ENCODE measurements at places on chromosomes 1 and 21. TPM values are rescaled to one million over a fixed set of nuclear protein-coding genes. Genes with fewer than 3 reads are reported as not detected.

Gene DHDDS
- 51.8 TPM for total RNA-seq

Gene CCDC30
- 1.00 TPM for total RNA-seq

Gene LYPD8
- 0.14 TPM for total RNA-seq

Gene A3GALT2
- total RNA-seq, result not detected

Gene TRIM67
- total RNA-seq, result not detected

Gene NKAIN1
- 0.09 TPM for total RNA-seq

Gene MGST3
- total RNA-seq, result 255 TPM

Gene CELA2B
- total RNA-seq, result 0.18 TPM

Gene FAM72B
- 0.92 TPM for total RNA-seq

Gene PPIAL4G
- total RNA-seq, result not detected

Gene OR10T2
- not detected for total RNA-seq

Gene ITGB2
- total RNA-seq, result under 0.01 TPM

Gene AMY1A
- total RNA-seq, result not detected

Gene MTARC1
- total RNA-seq, result 6.8 TPM

Gene ATXN7L2
- total RNA-seq, result 0.85 TPM

Gene CXADR
- 2.0 TPM for total RNA-seq

Gene KIAA0040
- 0.14 TPM for total RNA-seq

Gene RAB25
- not detected for total RNA-seq

Gene IFI44L
- total RNA-seq, result 4.6 TPM

Gene OVAAL
- not detected for total RNA-seq

Gene PROX1
- under 0.01 TPM for total RNA-seq

Gene AVPR1B
- total RNA-seq, result not detected

Gene SERBP1
- 171 TPM for total RNA-seq

Gene CNR2
- not detected for total RNA-seq

Gene OR6F1
- total RNA-seq, result not detected

Gene TRIM45
- 1.7 TPM for total RNA-seq

Gene HDAC1
- 80.1 TPM for total RNA-seq

Gene CFAP298
- total RNA-seq, result 18.5 TPM

Gene LCE1D
- not detected for total RNA-seq

Gene SLC22A15
- 6.8 TPM for total RNA-seq

Gene HNRNPCL2
- not detected for total RNA-seq

Gene IFNGR2
- 51.2 TPM for total RNA-seq
